ENCODE measurements at places on chromosomes 1 and 21.
A peak's percentile ranks its signal among the peaks of the same experiment; 100 is the strongest.

DNA sequence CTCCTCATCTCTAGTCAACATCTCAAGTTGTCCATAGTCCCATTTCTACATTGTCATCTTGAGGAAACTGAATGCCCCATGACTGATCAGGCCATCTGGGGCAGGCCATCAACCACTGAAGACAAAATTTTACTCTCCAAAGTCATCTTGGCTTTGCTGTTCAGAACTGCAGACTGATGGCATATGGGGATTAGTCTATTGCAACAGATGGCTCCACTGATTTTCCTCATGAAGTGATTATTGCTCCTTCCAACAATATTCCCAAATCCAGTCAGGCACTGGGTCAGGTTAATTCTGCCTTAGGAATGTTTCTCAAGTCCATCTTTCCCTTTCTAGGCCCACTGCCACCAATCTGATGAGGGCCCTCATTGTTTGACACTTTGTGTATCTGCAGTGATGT lies 101.7 kb downstream of the ESRRG start:
- no peak for DNase-seq

DNA sequence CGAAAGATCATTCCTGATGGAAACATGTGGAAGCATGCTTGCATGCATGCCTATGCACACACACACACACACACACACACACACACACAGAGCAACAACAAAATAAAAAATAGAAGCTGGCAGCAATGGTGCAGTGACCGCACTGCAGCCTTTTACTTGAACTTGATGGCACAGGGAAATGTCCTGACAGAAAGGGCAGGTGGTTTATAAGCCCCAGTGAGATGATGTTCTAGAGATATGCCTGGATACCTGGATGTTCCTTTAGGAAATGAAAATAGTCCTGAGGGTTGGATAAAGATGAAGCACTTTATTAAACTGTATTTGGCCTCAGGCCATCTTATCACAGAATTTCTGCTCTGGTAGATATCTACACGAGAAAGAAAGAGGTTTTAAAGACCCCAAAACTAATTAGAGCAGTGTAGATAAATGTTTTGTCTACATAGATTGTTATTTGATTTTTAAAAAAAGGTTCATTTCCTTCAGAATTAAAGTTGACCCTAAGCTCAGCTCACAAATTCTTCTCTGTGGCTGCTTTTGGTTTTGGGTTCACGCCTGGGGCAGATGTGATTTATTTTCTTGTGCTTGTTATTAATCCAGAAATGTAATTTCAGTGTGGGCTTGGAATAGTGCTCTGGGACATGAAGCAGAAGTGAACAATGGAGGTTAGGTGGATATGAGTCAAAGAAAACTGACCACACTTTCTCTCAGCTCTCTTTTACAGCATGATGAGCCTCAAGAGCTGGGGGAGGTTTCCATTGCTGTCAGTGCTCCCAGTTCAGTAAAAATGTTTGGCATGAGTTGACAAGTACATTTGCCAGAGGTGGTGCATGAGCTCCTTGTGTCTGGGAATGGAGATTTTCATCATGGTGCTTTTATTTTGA lies 22.9 kb downstream of the ADAM30 start:
- DNase-seq = no peak

DNA sequence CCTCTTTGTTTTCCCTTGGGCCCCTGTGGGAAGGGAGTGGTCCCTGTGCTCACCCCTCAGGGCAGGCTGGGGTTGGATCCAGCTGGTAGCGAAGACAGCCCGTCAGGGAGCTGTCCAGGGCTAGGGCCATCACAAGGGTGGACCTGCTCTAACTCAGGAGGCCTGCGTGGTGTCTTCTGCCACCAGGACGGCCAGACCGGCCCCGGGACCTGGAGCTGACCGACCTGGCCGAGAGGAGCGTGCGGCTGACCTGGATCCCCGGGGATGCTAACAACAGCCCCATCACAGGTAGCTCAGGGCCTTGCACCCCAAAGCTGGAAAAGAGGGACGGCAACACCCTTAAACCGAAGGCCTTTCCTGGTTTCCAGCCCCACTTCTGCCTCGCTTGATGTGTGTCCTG lies 64.2 kb upstream of the CNTN2 start:
- no peak for DNase-seq

DNA sequence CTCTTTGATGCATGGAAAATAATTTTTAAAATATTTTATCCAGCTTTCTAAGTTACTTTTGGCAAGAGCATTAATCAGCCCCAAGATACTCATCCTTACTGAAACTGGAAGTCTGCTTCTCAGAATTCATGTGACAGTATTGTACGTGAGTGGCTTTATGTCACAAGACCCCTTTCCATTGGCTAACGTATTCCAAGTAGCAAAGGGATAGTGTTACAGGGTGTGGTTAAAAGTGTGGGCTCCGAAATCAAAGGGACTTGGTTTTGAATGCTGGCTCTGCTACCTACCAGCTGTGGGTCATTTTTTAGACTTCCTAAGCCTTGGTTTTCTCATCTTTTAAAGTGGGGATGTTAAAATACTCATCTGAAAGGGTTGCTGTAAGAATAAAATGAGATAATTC lies 91.7 kb downstream of the RHOU start:
- no peak for DNase-seq

DNA sequence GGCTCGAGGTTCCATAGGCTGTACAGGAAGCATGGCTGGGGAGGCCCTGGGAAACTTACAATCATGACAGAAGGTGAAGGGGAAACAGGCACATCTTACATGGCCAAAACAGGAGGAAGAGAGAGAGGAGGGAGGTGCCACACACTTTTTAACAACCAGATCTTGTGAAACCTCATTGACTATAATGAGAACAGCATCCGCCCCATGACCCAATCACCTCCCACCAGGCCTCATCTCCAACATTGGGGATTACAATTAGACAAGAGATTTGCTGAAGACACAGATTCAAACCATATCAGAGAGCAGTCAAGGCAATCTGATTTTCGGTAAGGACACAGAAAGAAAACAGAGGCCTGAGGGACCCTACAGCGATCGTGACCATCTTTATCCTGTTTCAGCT lies 41.7 kb downstream of the TNFRSF9 start:
- no peak for DNase-seq

DNA sequence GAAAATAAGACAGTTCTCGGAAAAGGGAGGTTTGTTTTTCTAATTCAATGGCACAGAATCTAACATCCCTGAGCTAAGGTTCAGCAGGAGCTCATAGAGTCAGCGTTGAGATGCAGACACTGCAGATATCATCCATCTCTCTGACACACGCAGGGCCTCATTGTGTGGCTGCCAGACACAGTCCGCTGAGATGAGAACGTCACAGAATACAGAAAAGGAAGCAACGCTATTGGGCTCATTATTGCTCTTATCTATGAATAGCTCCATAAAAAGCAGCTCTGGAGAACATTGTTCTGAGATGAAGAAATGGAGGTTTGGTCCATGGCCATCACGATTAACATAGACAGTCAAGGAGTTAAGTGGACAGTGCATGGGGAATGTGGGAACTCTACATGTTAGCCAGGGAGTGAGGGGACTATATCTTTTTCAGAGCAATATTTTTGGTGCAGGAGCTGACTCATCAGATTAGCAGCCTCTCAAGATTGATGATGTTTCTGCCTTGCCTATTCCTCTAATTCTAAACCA lies 771.6 kb upstream of the CXADR start:
- no peak for DNase-seq

DNA sequence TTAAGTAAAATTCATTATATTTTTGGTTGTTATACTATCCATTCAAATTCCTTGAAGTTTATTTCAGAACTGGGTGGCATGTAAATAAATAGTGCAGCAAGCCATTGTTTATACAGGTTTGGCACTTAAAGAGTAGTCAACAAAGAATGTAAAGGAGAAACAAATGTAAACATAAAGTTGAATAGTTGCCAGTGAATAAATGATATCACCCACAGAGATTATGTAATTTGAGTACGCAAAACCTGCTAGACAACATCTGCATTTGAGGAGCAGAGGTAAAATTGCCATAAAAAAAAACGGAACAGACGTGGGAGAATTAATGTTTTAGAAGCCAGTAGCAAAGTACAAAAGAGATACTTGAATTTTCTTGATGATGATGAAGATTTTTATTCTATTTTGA lies 111.6 kb downstream of the ADGRL2 start:
- DNase-seq = no peak

- DNase-seq = no peak
These were observed 12.7 kb upstream of the C1orf167 start for GRCh38 chr1:11749203-11749689.

DNA sequence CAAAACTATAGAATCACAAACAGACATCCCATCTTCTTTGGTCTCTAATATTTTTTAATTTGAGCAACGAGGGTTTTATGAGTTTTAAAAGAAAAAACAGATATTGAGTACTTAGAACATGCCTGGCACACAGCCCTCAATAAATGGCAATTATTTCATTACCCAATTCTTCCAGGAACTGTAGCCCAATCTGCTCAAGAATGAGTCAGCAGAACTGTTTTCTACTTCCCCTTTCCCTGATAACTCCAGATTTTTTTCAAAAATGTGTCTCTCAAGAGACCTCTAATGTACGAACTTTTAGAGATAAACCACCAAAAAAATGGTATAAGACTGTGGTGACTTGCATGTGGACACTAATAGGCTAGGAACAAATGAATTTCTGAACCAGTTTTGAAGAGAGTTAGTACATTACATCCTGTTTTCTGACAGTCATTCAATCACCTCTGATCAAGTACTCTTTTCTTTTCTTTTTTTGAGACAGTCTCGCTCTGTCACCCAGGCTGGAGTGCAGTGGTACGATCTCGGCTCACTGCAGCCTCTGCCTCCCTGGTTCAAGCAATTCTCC lies 11.5 kb downstream of the ABL2 start:
- no peak for DNase-seq

- DNase-seq = no peak
These were observed 48.9 kb downstream of the RASSF5 start for GRCh38 chr1:206556047-206556749.

GRCh38 chr1:117127795-117128194 lies 6.2 kb upstream of the TRIM45 start:
- DNase-seq = no peak

- DNase-seq = peak; percentile 16
These were observed 397.2 kb downstream of the DUSP10 start for GRCh38 chr1:221344693-221345092.

DNA sequence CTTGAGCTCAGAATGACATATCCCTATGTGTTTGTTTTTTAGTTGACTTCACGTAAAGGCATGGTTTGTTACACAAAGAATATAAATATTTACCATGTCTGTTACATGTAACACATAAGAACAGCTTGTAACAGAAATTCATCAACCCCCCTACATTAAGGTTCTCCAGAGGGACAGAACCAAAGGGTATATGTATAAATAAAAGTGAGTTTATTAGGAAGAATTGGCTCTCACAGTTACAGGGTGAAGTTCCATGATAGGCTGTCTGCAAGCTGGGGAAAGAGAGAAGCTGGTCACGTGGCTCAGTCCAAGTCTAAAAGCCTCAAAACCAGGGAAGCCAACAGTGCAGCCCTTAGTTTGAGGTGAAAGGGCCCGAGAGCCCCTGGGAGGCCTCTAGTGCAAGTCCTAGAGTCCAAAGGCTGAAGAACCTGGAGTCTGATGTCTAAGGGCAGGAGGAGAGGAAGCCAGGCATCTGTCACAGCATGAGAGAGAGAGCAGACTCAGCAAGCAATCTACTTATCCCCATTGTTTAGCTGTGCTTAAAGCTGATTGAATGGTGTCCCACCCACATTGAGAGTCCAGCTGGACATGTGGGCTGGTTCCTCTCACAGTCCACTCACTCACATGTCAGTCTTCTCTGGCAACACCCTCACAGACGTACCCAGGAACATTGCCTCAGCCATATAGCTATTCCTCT lies 15.8 kb downstream of the THRAP3 start:
- DNase-seq = peak; percentile 40

DNA sequence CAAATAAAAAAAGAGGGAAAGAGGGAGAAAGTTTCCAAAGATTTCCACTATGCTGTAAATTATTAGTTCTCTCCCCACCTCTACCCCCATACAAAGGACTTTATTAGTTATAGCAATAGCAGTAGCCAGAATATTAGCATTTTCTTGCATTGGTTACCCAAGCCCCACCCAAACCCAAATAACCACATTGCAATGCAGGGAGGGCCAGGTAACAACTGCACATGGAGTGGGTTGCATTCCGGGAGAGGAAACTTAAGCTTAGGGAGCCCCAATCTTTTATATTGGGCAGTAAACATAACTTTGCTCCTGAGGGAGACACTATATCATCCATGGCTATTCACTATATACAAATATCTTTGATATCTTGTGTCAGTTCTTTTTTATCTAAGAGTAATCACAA lies 6.0 kb downstream of the ADIPOR1 start:
- no peak for DNase-seq

GRCh38 chr1:115782571-115783281 lies 14.2 kb upstream of the CASQ2 start:
- no peak for DNase-seq

- no peak for DNase-seq
These were observed 42.1 kb upstream of the S1PR1 start for GRCh38 chr1:101194746-101195145.

DNA sequence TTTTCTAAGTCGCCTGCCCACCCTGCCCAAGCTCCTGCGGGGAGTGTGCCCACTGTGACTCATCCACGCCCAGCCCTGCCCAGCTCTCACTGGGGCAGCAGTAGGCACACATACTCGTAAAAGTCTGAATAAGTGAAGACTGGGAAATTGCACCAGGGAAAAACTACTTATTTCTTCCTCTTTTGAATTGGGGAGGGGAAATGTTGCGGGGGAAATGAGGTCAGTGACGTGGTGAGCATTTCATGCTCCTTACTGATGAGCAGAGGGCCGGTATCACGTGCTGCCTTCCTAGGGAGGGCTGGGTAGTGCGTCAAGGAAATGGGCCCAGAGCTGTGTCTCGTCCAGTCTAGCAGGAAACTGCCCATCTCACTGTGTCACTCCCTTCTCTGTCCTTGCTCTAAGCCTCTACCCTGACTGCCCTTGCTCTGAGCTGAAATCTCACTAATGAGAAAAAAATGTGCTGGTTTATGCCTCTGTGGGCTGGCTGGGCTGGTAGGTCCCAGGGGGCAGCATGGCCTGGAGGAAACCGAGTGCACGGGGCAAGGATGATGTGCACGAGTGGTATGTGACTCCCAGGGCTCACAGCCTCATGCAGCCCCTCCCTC lies 13.5 kb upstream of the TNFRSF1B start:
- DNase-seq = peak; percentile 69

DNA sequence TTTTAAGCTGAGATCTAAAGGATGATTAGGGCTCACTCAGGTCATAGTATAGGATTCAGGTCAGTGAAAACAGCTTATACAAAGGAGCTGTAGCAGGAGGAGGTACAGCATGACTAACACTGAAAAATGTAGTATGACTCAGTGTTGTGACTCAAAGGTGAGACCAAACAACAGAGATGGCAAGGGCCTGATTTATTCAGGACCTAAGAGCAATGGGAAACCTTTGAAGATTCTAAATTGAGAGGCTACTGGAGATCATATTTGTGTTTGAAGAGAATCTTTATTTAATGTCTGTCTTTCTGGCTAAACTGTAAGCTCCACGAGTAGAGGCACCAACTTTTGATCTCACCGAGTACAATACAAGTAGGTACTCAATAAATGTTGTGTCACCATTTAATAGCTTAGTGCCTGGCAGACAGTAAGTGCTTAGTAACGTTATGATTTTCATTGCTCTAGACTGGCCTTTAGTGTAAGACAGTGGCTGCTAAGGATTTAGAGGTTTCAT lies 43.5 kb downstream of the PRKAA2 start:
- DNase-seq = no peak
